ENCODE measurements at places on chromosomes 5 and 9.

DNA sequence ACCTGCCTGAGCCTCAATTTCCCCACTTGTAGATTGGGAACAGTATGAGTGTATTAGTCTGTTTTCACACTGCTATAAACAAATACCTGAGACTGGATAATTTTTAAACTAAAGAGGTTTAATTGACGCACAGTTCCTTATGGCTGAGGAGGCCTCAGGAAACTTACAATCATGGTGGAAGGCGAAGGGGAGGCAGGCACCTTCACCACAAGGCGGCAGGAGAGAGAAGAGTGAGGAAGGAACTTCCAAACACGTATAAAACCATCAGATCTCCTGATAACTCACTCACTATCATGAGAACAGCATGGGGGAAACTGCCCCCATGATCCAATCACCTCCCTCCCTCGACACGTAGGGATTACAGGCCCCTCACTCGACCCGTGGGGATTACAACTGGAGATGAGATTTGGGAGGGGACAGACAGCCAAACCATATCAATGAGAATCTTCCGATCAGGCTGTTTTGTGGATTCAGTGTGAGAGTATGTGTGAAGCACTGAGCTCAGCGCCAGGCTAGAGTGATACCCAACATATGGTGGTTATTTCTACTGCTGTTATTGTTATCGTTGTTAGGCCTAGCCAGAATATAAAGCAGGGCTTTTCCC, 14.6 kb upstream of the LMX1B start:
- peaks cover 27% of the 10 kb centered on the region for H3K27me3 ChIP-seq
- H3K36me3 ChIP-seq: no peaks in the 10 kb centered on the region
- H3K4me1 ChIP-seq: no peaks in the 10 kb centered on the region
- no peak overlapping the region for H3K4me3 ChIP-seq
- no peak overlapping the region for H3K27ac ChIP-seq

- no peak overlapping the region for H3K27ac ChIP-seq
- peaks cover 33% of the 10 kb centered on the region for H3K27me3 ChIP-seq
- no peak overlapping the region for H3K4me3 ChIP-seq
- no peak for DNase-seq
- no peaks in the 10 kb centered on the region for H3K36me3 ChIP-seq
Measured at GRCh38 chr5:91061094-91061493, 322.0 kb downstream of the ARRDC3 start.

DNA sequence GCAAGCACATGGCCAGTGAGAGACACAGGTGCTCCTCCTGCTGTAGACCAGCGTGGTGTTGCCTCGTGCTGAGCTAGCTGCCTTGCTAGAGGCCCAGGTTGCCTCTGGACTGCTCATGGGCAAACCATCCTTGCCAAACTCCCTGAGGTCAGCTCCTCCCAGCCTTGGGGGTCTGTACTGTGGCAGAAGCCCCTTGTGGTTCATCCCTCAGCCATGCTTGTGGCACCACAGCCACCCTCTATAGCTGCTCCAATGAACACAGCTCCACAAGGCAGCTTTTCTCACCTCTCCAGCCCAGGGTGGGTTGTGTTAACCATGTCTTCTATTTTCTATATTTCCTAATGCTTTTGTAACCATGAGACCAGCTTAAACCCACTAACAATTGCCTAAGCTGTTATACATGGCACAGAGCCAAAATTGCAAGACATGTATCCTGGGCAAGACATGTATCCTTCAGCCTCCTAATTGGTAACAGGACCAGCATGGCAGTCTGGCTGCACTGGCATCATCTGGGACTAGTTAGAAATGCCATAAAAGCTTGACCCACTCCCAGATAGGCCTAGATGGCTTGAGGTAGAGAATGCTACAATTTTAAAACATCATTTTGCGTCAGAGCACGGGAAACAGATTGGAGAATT, 183.1 kb upstream of the S1PR3 start:
- H3K4me3 ChIP-seq: no peak overlapping the region
- DNase-seq: peak; percentile 33
- no peaks in the 10 kb centered on the region for H3K27me3 ChIP-seq

DNA sequence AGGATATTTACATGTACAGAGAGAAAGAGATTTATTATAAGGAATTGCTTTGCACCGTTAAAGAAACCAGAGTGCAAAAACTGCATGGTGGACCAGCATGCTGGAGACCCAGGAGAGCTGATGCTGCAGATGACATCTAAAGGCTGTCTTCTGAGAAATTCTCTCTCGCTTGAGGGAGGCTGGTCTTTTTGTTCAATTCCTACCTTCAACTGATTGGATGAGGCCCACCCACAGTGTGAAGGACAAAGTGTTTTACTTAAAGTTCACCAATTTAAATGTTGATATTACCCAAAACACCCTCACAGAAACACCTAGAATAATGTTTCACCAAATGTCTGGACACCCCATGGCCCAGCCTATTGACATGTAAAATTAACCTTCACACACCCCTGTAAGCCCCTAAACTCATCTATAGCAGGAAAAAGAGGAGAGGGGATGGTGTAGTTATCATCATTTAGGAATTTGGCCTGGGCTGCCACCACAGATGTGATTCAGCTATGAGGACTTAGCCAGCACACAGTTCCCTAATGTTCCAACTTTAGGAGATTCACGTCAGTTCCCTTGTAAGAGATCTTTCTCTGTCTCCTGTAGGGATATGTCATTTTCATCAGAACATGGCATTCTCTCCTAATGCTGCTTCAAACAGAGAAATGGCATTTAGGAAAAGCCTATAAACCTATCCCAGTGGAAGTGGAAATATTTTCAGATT, 358.2 kb upstream of the TLE4 start:
- H3K36me3 ChIP-seq: no peaks in the 10 kb centered on the region
- no peaks in the 10 kb centered on the region for H3K27me3 ChIP-seq
- H3K4me3 ChIP-seq: no peak overlapping the region
- peak overlapping the region; percentile 49 for H3K27ac ChIP-seq
- DNase-seq: peak; percentile 76

GRCh38 chr5:17157916-17158529, 59.4 kb upstream of the BASP1 start:
- H3K27ac ChIP-seq: peak overlapping the region; percentile 95
- no peaks in the 10 kb centered on the region for H3K36me3 ChIP-seq
- peak overlapping the region; percentile 42 for H3K4me3 ChIP-seq
- peaks cover 41% of the 10 kb centered on the region for H3K4me1 ChIP-seq
- no peaks in the 10 kb centered on the region for H3K27me3 ChIP-seq

- H3K4me1 ChIP-seq: 0 out of 2 replicates have a peak, but pooled peaks cover 8% of the 10 kb centered on the region
- no peaks in the 10 kb centered on the region for H3K27me3 ChIP-seq
- H3K36me3 ChIP-seq: no peaks in the 10 kb centered on the region
- H3K27ac ChIP-seq: no peak overlapping the region
Measured at GRCh38 chr5:142498298-142498697, 173.5 kb upstream of the SPRY4 start.

DNA sequence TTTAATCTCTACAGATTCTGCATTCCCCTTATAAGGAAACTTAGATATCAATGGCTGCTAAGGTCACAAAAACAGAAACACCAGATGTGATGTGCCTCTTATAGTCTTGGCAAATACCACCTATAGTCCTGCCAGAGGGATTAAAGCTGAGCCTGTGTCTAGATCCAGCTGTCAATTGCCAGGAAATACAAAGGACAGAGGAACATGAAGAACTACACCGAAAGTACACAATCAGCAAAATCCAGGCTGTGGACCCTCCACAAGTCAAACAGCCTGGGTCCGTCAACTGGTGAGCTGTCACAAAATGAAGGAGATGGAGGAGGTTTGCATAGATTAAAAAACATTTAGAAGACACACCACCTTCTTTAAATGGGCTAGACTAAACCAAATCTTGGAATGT, 85.4 kb downstream of the KLF4 start:
- no peak for DNase-seq
- H3K36me3 ChIP-seq: no peaks in the 10 kb centered on the region
- H3K4me3 ChIP-seq: no peak overlapping the region
- no peaks in the 10 kb centered on the region for H3K4me1 ChIP-seq
- H3K27ac ChIP-seq: no peak overlapping the region
- no peaks in the 10 kb centered on the region for H3K27me3 ChIP-seq

- H3K27me3 ChIP-seq: no peaks in the 10 kb centered on the region
- no peaks in the 10 kb centered on the region for H3K36me3 ChIP-seq
- no peaks in the 10 kb centered on the region for H3K4me1 ChIP-seq
- H3K27ac ChIP-seq: no peak overlapping the region
- no peak overlapping the region for H3K4me3 ChIP-seq
Measured at GRCh38 chr9:28600226-28600625, 1026.9 kb upstream of the C9orf72 start.

DNA sequence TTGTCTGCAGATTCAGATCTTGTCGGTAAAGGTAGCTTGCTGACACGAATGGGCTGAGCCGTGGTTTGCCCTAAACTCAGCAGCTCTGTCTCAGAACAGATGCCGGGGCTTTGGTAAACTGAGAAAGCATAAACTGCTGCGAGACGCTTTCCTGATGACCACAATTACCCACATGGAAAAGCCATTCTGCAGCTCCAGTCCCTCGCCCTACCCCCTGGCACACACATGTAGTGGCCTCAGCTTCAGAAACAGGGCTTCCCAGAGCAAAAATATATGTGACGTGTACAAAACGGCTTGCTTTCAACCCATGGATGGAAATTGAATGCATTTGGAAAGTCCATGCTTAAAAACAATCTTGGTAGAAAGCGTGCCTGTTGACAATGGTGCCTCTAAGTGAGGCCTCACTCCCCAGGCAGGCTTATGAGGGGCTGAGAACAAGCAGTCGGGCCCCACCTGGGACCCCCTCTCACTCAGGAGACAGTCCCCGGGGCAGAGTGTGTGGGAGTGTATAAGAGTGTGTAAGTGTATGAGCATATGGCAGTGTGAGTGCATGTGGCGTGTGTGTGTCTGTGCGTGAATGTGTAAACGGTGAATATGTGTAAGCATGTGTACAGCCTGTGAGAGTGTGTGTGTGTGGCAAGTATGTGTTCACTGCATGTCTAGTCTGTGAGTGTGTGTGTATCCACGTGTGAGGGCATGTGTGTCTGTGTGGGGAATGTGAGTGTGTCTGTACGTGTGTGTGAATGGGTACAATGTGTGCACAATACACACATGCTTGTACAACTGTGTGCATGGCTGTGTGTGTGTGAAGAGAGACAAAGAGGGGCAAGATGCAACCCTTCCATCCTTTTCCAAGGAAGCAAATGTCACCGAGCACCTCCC, 88.2 kb upstream of the SMIM23 start:
- DNase-seq: no peak
- no peaks in the 10 kb centered on the region for H3K36me3 ChIP-seq
- peaks cover 9% of the 10 kb centered on the region for H3K27me3 ChIP-seq
- no peak overlapping the region for H3K27ac ChIP-seq
- no peak overlapping the region for H3K4me3 ChIP-seq
- H3K4me1 ChIP-seq: no peaks in the 10 kb centered on the region

DNA sequence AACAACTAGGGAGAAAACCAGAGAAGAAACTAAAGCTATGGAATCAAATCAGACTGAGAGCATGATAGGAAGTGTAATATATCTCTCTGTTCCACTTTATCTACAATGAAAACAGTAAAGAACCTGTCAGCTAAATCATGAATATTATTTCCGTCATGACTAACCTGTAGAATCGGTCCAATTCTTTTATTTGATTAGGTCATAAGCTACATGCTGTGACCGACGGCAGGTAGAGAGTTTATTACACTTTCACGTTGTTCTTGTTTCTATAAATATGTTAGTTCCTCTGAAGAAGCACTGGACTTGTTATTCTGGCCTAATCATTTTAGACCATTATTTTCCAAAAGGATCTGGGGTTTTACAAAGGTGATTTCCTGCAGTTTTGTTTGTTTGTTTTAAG, 91.1 kb downstream of the DMRTA1 start:
- H3K27me3 ChIP-seq: no peaks in the 10 kb centered on the region
- H3K36me3 ChIP-seq: no peaks in the 10 kb centered on the region
- H3K4me3 ChIP-seq: no peak overlapping the region
- no peak for DNase-seq
- H3K27ac ChIP-seq: no peak overlapping the region
- no peaks in the 10 kb centered on the region for H3K4me1 ChIP-seq

DNA sequence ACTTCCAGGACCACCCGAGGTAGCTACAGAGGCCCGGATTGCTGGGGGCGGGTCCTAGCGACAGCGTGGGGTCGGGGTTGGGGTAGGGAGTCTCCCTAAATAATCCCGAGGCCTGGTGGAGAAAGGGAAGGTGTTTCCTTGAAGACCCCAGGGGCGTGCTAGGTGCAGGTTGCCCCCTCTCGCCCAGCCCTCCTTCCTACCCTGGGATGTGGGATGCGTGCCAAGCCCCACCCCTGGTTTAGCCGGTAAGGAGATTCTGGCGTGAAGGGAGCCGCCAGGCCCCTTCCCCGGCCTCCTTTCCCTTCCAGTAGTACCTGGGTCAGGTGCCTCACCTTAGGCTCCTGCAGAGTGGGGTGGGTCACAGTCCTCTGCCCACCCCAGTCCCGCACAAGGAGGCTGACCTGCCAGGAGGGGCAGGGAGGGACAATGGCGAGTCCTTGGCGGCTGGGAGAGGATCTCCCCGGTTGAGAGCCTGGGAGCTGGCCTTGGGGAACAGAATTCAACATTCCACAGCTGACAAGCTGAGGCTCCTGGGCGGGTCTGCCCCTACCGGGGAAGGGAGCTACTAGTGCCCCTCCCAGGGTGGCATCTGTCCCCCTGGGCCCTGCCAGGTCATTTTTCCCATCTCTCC, 674 bp downstream of the TSPAN17 start:
- peak overlapping the region; percentile 86 for H3K4me3 ChIP-seq
- H3K27ac ChIP-seq: peak overlapping the region; percentile 35
- peaks cover 11% of the 10 kb centered on the region for H3K4me1 ChIP-seq
- no peaks in the 10 kb centered on the region for H3K36me3 ChIP-seq
- H3K27me3 ChIP-seq: no peaks in the 10 kb centered on the region

DNA sequence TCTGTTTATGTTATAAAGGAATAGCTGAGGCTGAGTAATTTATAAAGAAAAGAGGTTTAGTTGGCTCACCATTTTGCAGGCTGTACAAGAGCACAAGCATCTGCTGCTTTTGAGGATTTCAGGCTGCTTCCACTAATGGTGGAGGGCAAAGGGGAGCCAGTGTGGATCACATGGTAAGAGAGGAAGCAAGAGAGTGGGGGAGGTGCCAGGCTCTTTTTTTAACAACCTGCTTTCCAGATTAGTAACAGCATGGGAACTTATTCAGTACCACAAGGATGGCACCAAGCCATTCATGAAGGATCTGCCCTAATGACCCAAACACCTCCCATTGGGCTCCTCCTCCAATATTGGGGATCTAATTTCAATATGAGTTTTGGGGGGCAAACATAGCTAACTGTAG, 40.4 kb downstream of the CCL28 start:
- H3K36me3 ChIP-seq: no peaks in the 10 kb centered on the region
- no peak overlapping the region for H3K27ac ChIP-seq
- H3K27me3 ChIP-seq: no peaks in the 10 kb centered on the region
- no peak overlapping the region for H3K4me3 ChIP-seq
- peaks cover 3% of the 10 kb centered on the region for H3K4me1 ChIP-seq

DNA sequence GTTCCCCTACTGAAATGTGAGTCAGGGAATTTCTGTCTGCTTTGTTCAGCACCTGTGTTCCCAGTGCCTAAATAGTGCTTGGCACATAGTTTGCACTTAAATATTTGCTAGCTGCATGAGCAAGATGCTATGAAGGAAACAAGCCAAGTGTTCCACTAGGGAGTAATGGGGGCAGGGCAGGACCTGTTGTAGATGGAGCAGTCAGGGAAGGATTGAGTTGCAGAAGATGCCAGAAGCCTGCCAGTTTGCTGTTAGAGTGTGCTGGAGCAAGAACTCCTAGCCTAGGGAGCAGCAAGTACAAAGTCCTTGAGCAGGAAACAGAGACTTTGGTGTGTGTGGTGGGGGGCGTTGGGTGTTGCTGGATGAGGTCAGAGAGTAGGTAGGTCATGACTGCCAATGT, 87.5 kb downstream of the DAB2IP start:
- H3K4me1 ChIP-seq: peaks cover 44% of the 10 kb centered on the region
- DNase-seq: peak; percentile 55
- H3K36me3 ChIP-seq: no peaks in the 10 kb centered on the region
- H3K4me3 ChIP-seq: no peak overlapping the region
- H3K27me3 ChIP-seq: no peaks in the 10 kb centered on the region

- no peaks in the 10 kb centered on the region for H3K27me3 ChIP-seq
- H3K27ac ChIP-seq: peak overlapping the region; percentile 44
- DNase-seq: no peak
- no peak overlapping the region for H3K4me3 ChIP-seq
- H3K36me3 ChIP-seq: peaks cover 3% of the 10 kb centered on the region
Measured at GRCh38 chr5:151750121-151750520, 8.3 kb downstream of the ATOX1 start.
